ENCODE measurements at places on chromosomes 16 and 17.

DNA sequence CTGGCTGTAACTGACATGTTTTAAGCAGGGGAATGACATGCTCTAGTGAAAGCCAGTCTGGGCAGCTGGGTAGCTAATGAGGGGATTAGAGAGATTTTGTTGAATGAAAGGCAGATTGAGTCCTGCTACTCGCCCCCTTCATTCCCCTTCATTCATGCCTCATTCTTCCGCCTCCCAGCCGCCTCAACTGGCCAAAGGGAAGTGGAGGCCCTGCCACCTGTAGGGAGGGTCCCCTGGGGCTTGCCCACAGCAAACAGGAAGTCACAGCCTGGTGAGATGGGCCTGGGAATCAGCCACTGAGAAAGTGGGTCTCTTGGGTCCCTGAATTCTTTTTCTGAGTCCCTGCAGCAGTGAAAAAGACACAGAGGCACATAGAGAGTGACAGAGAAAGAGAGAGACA, 1.1 kb upstream of the CD19 start:
- DNase-seq: peak; percentile 15

GRCh38 chr17:65030618-65031017, 25.9 kb downstream of the GNA13 start:
- no peak for DNase-seq

DNA sequence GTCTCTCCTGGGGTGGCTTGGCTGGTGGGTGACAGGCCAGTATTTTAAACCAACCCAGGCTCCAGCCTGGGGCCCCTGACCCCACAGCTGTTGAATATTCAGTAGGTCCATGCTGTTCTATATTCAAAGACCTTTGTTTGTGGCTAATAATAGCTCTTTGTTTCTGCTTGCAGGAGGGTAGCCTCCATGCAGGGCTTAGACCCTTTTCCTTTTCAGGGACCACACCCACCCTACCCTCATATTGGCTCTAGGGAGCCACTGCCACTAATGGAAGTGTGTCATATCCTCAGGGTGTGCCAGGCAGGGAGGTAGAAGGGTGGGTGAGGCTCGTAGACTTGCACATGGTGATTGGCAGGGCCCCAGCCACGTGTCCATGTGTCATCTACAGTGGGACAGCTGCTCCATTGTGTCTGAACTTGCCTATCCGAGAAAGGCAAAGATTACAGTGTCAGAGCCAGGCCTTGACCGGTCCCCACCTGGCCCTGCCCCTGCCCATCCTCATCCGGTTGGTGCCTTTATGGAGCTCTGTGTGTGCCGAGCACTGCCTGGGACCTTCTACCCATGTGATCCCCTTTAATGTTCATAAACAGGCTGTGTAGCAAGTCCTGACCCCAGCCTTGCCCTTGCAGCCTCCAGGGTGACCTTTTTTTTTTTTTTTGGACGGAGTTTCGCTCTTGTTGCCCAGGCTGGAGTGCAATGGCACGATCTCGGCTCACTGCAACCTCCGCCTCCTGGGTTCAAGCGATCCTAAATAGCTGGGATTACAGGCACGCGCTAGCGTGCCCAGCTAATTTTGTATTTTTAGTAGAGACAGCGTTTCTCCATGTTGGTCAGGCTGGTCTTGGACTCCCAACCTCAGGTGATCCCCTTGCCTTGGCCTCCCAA, 22.1 kb downstream of the TMC7 start:
- DNase-seq: no peak

DNA sequence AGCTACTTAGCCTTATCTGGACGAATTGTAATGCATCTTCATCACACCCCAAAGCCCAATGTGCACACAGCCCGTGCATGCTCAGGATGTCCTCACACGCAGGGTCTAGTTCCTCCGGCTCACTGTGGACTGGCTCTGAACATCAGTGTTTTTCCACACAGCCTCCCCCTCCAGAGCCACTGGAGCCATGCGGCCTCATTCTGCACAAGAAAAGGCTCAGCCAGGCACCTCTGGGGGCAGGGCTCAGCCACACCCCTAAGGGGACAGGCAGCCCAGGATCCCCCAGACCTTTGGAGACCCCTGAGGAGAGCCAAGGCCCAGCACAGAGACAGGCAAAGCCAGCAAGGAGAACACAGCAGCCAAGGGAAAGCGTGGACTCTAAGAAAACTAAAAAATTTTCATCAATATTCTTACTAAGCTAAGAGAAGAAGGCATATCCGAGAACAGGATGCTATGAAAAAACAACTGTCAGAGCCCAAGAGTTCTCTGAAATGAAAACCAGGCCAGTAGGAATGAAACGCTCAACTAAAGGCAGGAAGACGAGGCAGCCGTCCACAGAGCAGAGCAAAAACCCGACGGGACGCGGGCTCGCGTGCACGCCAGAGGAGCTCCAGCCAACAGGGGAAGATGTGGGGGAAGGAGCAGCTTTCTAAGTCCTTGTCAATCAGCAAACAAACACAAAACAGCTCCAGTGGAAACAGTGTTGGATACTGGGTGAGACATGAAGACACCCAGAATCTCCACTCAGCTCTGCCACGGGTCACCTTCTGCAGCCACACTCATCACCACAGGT, 34.5 kb downstream of the MAP1LC3B start:
- no peak for DNase-seq

- no peak for DNase-seq
Measured at GRCh38 chr16:74738113-74738541, 36.5 kb downstream of the FA2H start.

GRCh38 chr16:1333149-1333812, at the start of gene BAIAP3:
TSS of gene BAIAP3 (plus strand) at chr16:1333645. CDS start at chr16:1338550, 4,905 bp downstream.
- peak; percentile 82 for DNase-seq

DNA sequence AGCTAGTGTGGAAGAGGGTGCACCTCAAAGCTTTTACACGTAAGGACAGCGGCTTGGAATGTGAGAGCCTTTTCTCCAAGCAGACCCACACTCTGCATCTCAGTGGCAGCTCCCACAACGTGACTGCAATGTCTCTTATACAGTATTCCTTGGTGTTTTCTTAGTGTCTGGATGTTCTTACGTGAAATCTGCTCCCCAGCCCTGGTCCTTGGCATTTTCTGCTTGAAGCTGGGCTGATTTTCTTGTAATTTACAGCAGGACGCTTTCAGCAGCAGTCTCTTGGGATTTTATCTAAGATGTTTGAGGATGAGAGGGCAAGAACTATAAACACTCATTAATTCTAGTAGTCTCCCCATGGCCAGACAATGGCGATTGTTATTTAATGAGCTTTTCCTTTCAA, 12.1 kb upstream of the POLR3E start:
- no peak for DNase-seq

GRCh38 chr17:58329035-58329809, 627 bp upstream of the TSPOAP1 start:
- peak; percentile 93 for DNase-seq

DNA sequence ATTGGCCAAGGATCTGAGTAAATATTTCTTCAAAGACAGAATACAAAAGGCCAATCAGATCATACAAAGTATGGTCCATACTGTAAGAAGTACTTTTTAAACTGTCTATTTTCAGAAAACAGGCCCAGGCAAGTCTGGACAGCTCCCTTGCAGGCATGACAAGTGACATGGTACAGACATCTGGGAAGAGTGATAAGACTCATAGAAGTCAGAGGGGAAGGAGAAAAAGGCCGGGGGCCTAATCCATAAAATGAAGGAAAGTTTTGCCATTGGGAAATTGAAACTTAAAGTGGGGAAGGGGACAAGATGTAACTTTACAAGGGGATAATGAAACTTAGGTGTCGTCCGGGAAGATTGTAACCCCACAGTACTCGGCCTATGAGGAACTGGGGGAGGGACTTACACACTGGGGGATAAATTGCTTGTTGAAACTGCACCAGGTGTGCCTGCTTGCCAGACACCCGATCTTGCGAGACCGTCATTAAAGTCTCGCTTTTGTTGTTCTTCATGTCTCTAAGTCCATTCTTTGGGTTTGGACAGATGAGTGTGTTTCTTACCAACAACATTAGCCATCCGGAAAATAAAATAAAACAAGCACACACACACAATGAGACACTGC, 684.0 kb downstream of the CDH11 start:
- no peak for DNase-seq

DNA sequence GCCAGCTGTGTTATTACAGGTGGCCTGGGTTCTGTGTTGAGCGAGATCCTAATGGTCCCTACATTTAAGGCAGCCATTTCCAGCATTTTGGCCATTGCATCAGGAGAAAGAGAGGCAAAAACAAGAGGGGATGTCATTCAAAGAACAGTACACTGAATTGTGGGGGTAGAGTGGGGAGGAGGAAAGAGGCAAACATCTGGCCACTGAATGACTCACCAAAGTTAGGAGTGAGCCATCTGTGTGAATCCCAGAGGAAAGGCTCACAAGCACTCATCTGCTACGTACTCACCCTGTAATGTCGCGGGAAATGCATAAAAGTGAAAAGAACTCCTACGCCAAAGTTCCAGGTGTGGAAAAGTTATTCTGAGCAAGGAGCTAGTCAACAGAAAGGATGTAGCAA, 16.7 kb downstream of the KRABD2 start:
- DNase-seq: no peak

GRCh38 chr16:50539053-50539695, 9.0 kb upstream of the NKD1 start:
- no peak for DNase-seq

GRCh38 chr17:82565551-82565950, 46.0 kb downstream of the FOXK2 start:
- DNase-seq: peak; percentile 37

GRCh38 chr16:25030420-25031131, 15.4 kb upstream of the ARHGAP17 start:
- no peak for DNase-seq

- DNase-seq: no peak
Measured at GRCh38 chr17:82976982-82977488, 102.4 kb upstream of the METRNL start.

DNA sequence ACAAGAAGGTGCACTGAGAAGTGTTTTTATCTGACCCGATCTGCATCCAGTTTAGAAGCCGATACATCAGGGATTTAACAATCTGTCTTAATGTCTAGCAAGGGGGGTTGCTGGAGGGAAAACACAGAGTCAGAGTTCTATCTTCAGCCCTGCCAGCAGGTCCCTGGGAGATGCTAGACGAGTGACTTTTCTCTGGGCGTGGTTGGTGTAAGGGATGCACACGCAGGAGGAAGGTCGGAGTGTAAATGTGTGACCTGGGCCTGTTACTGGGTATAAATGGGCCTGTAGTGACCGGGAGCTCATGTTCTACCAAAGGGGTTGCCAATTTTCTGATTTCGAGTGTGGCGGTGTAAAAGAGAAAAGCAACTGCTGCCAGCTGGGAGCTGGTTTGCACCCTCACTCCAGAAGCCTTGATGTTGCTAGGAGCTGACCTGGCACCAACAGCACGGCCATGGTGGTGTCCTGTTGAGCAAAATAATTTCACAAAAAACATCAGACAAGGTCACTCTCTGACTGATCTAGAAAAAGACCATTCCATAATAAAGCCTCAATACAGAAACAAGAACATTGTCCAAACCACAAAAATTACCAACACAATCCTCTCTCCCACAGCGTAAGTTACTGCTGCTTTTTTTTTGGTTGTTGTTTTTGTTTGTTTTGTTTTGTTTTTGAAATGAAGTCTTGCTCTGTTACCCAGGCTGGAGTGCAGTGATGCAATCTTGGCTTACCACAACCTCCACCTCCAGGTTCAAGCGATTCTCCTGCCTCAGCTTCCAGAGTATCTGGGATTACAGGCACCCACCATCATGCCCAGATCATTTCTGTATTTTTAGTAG, 1.3 kb upstream of the KCTD13 start:
- DNase-seq: no peak

GRCh38 chr16:1990351-1991134, 773 bp downstream of the SYNGR3 start:
- DNase-seq: no peak

DNA sequence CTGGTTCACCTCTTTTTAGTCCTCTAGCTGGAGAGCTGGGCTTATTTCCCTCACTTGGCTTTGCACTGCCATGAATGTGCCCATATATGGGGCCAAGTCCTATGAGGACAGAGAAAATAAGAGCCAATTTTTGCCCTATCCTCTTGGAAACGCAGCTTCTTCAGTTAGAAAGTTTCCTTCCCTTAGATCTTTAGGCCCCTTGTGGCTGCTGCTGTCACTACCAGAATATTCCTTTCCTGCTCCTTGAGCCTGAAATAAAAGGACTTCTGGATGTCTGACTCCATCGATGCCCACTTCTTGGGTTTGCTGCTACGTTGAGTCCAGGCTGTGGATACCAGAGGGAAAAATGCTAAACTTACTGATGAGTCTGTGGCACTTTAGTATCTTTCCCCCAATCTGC, 487.1 kb downstream of the GRIN2A start:
- no peak for DNase-seq

DNA sequence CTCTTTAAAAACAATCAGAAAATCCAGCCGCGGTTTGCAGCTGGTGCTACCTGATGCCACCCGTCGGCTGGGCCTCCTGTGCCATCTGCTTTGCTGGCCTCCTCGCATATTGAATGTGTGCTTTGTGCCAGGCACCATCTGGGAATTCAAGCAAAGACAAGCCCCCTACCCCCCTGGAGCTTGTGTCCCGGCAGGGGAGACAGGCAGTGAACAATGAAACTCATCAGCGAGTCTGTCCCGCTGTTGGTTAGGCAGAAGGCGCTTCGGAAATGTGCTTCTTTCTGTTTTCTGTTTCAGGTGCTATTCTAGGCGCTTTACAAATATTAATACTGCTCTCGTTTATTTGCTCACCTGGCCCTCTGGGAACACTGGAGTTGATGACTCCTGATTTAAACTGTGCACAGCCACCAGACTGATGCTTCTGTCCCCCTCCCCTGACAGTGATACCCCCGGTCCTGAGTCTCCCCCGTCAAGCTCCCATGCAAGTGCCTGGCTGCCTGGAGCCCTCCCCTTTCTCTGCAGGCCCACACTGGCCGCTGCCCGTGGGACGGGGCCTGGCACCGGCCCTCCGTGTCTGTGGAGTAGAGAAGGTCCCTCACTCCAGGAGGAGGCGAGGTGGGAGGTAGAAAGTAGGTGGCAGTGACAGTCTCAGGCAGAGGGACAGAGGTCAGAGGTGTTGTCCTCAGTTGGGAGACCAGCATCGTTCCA, 126.1 kb upstream of the PLCG2 start:
- no peak for DNase-seq

Data from suppressor macrophage (primary cell).